ENCODE measurements at places on chromosomes 4 and X.

GRCh38 chrX:129981200-129981553 lies 1.3 kb upstream of the BCORL1 start:
- no peak for DNase-seq

DNA sequence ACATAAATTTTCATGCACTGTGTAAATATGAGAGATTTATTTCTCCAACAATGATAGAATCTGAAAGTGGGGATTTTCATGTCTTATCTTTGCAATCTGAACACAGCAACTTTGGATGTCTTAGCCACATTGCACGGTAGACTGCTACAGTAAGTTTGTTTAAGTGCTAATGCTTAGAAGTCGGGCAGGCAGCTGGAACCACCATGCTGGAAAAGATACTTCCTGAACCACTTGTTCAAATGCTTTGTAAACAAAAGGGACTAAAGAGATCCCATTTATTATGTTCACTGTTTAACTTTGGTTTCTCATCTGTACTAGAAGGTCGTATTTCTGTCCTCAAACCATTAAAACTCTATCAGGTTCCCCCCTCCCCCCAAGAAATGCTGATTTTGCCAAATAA lies 555.9 kb upstream of the DIPK2B start:
- no peak for DNase-seq

- no peak for DNase-seq
Measured at GRCh38 chrX:22467571-22467970, 194.9 kb downstream of the CBLL2 start.

- DNase-seq = no peak
Measured at GRCh38 chr4:78756137-78756536, 20.0 kb upstream of the BMP2K start.

DNA sequence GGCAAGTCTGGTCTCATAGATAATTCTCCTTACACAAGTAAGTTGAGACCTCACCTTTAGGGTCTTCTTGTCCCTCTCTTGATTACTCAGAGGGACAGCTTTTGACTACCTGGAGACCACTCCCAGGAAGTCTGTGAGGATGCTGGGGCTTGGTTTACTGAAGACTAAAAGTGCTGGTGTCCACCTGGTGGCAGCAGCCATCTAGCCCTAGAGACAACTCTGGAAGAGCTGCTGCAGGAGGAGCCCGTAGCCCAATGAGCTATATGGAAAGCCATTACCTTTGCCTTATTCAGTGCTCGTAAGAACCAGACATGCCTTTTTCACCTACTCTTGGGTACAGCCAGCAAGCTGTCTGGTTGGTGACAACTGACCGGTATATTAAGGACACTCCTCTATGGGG lies 7.3 kb downstream of the FGFBP2 start:
- no peak for DNase-seq

GRCh38 chr4:155734065-155734464 lies 24.8 kb upstream of the GUCY1B1 start:
- no peak for DNase-seq

DNA sequence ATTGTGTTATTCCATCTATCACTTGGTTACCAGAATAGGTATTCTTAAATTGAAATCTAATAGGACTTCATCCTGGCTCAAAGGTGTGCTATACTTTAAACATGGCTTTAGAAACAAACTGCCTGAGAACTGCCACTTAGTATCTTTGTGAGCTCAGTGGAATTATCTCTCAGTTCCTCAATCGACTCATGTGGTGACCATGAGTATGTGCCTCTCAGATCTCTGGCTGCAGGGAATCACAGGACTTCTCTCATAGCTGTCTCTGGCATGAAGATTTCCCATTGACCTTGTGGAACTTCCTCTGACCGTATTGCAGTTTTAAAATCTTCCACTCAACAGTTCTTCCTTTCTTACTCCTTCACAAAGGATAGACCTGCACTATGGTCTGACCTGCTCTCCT lies 681.9 kb upstream of the BOD1L1 start:
- DNase-seq = no peak
